GM12891 (cell line): ENCODE measurements at places on chromosomes 5 and 9.

- DNase-seq, result no peak
Measured at GRCh38 chr9:78363221-78363620, 66.3 kb downstream of the PSAT1 start.

GRCh38 chr9:784202-784601, 57.3 kb upstream of the DMRT1 start:
- DNase-seq, result no peak

GRCh38 chr9:21711504-21711903, 90.9 kb upstream of the MTAP start:
- DNase-seq, result no peak

DNA sequence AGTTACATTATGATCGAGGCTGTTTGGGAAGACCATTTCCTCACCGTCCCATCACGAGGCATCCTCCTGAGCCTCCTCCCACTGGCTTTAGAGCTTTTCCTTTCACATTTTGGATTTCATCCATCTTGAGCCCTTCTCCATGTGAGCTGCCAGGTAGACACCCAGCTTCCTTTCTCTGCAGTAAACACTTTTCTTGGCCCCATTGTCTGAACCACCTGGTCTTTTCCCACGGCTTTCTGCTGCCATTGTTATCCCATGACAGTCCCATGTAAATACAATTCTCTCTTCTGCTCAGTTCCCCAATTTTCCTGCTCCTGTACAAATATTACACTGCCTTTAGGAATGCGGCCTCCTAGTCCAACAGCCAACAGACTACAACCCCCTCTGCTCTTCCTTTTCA, 24.1 kb downstream of the UBE2QL1 start:
- no peak for DNase-seq

DNA sequence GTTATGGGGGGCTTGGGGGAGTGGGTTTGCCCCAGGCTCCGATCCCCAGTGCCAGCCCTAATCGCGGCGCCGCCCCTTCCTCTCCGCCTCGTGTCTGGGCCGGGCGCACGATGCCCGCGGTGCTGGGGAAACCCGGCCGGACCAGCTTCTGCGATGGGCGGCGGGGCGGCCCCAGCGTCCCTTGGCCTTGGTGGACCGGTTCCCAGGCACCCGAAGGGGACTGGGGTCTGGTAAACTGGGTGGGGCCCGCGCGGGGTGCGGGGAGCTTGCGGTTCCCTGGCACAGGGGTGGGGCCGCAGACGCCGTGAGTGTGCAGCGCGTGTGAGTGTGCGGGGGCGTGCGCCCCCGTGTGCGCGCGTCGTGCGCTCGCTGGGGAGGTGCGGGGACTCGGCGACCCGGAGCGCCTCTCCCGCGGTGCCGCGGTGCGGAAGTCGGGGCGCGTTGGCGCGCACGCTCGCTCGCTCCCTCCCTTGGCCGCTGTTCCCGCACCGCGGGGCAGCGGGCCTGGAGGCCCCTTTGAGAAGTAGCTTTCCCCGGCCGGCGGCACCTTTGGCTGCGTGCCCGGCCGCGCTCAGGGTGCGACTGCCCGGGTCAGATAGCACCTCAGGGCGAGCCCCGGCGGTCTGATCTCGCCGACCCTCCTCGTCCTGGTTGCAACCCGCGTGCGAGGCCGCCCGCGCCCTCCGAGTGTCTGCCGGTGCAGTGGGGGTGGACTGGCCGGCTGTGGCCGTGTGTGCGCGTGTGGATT, 568 bp downstream of the MACIR start:
- DNase-seq, result peak; percentile 25

DNA sequence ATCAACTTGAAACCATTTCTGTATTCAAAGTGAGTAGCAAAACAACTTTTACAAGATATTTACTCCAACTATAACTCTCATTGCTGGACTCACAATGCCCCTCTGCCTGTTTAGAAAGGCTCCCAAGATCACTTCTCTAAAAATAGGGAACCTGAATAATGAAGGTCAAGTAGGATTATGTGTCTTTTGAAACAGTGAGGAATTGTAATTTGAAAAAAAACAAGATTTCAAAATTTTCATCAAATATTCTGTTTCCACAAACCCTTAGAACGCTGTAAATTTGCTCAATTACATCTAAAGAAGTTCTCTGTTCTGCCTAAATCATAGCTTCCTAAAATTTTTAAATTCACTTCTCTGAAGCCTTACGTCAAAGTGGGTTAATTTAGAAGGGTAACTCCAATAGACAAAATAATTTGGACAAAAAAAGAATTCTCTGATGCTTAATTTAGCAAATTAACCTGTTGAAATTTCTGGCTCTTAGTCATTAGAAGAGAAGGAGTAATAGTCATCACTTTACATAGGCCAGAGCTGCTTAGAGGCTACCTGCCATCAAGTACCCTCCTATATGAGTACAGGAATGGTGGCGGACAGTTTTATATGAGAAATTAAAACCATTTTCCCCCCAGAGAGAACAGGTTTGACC, 4.0 kb downstream of the ELL2 start:
- DNase-seq, result no peak

- DNase-seq, result no peak
Measured at GRCh38 chr5:112004867-112005622, 248.1 kb upstream of the NREP start.

- no peak for DNase-seq
Measured at GRCh38 chr5:114477816-114478334, 116.0 kb downstream of the KCNN2 start.

DNA sequence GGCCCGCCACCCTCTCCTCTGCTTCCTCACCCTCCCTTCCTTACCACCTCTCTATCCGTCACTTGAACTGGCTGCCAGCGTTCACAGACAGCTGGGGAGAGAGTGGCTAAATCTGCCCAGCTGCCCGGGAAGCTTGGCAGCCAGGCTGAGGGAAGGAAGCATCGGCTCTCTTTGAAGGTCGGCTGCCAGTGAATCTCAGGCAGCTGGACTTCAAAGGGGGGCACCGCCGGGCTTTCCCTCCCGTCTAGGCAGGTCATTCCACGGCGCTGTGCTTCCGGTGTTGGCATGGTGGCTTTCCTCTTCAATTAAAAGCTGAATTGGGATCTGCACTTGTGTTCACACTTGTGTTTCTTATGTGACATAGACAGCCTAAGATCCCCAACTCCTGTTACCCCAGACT, 174.0 kb downstream of the GDNF start:
- no peak for DNase-seq

DNA sequence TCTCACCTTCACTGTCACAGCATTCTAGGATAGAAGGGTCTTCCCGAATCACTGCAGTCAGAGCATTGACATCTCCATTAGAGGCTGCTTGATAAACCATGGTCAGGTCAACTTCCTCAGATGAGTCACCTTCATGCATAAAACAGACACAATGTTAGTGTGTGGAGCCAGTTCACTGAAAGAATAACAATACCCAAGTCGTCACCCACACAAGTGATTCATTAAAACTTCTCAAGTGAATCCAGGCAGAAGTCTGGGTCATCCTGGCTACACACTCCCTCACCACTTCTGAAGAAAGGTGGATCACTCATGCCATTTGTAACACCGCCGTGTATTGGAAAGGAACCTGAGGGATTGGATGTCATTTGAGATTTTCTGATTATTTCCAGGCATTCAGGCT, 49.6 kb downstream of the ANKRD55 start:
- no peak for DNase-seq

DNA sequence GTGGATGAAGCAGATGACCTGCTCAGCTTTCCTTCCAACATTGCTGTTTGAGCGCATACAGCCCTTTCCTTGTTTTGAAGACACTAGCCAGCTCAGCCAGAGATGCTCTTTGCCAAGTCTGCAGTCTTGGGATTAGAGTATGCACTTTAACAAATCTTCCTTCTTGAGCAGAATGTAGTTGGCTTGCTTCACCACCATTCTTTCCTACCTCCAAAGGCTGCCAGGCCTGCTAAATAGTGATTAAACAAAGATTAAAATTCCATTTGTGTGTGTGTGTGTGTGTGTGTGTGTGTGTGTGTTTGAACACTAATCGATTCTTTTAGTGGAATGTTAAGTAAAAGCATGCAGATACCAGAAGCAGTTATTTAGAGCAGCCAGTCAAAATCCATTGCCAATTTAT, 97.6 kb downstream of the GALNT10 start:
- DNase-seq, result no peak

- DNase-seq, result no peak
Measured at GRCh38 chr5:56195016-56195415, 38.1 kb downstream of the ANKRD55 start.

DNA sequence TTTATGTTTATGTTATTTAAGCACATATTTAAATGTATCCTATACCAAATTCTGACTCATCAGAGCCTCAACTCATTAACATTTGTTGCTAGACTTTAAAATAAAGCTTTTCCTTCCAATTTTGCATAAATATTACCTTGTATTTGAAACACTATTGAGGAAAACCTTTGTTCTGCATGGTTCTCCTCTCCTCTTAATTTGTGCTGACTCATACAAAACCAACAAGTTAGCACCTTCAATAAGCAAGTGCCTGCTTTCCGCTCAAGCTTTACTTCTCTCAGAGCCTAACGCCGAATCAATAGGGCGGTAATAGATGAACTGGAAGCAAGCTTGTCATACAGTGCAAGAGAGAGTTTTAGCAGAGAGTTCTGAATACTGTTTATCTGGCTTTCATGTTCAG, 7.9 kb downstream of the AMACR start:
- DNase-seq, result no peak

- no peak for DNase-seq
Measured at GRCh38 chr9:209143-209758, 5.4 kb upstream of the DOCK8 start.

DNA sequence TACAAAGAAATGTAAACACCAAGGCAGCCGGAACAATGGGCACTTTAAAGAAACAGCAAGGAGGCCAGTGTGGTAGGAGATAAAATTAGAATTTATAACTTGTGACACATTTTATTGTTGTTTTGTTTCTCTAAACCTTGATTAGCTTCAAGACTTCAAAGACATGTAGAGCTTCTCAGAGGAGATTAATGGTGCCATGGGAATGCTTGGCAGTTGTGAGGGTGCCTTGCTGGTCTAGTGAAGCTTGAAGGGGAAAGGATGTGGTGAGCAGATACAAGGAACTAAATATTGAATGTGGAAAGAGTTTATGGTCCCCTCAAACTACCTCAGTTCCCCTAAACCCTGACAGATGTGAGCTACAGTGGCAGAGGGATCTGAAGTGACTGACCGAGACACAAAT, 322.4 kb upstream of the ADAMTS16 start:
- DNase-seq, result no peak

GRCh38 chr9:28714188-28714587, 1140.9 kb upstream of the C9orf72 start:
- DNase-seq, result no peak

DNA sequence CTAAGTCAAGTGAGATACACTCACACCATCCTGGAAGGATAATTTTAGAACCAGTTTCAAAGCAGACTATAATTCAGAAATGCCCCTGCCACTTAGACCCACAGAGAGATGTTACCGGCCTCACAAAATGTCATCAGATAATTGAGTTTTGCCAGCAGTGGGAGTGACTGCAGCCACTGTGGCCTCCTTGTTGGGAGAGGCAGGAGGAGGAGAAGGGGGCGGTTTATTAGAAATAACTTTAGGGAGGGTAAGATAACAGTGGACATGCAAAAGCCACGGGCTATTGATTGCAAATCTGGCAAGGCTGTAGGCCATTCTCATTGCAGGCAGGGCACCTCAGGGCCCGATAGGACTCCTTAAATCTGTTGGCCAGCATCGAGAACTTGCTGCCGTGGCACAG, 13.4 kb downstream of the GRXCR2 start:
- no peak for DNase-seq

DNA sequence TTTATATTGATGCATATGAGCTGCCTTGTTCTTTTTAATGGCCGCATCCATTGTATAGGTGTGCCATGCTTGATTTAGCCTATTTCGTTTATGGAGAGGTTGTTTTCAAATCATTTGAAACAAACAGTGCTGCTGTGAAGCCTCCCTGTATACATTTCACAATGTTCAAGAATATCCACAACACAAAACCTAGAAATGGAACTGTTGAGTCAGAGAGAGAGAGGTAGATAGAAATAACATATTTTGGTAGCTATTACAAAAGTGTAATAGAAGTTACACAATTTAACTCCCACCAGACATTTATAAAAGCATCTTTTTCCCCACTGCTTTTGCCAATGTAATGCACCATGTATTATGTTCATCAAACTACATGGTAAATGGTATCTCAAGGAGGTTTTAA, 82.0 kb downstream of the FRMD3 start:
- no peak for DNase-seq

GRCh38 chr9:91395553-91396471, 27.8 kb downstream of the NFIL3 start:
- peak; percentile 12 for DNase-seq

DNA sequence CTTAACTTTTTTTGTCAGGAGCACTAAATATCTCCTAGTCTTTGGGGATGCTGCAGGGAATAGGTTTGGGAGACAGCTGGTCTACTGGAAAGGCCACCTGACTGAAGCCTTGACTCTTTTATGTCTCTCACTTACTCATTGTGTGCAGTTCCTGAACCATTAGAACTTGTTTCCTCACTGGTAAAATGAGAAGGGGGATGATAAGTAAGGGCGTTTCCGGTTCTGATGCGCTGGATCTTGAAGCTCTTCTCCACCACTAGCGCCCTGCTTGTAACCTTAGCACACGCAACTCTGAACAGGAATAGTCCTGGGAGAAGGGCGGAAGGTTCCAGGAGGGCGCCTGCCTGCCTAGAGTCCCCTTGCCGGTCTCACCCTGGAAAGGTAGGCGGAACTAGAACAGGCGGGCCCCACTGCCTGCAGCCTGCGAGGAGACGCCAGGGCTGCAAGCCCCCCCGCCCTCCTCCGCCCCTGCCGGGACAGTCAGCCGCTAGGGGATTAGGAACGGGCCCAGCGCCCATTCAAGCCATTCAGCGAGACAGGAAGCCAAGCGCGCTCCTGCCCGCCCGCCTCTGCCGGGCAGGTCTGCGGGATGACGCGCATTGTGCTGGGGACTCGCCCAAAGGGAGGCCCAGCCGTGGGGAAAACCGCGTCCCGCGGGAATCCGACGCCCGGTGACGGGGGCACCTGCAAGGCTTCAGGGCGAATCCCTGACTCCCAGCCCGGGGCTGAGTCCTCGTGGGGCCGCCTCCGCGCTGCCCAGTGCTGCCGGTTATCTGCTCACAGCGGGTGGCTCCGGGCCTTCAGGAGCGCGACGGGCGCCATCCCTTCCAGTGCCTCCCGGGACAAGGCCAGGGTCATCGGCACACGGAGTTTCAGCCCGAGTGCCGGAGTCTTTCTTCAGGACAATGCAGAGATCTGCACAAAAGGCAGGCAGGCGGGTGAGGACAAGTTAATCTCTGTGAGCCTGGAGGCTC, 44.0 kb upstream of the XPA start:
- peak; percentile 32 for DNase-seq

- no peak for DNase-seq
Measured at GRCh38 chr5:154157483-154158378, 32.8 kb upstream of the GALNT10 start.

GRCh38 chr9:83523684-83524083, 14.5 kb downstream of the FRMD3 start:
- DNase-seq, result no peak

DNA sequence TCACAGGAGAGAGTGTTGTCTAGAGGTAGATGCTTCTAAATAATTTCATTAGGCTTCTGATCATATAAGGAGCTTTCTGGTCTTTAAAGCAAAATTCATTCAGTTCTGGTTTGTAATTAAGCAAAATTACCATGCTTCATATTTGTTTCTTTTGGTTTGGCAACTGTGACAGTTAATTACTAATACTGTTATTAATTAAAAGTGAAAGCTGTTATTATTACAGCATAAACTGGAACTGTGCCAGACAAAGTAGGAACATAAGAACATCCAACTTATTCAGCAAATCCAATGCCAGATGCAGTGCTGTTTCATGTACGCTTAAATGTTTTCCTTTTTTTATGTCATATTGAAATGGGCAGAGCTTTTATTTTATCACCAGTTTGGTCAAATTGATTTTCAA, 70.4 kb upstream of the DAB2 start:
- DNase-seq, result no peak
